ENCODE measurements at places on chromosomes 1 and 21.

GRCh38 chr1:186905561-186905960, 76.8 kb downstream of the PLA2G4A start:
- no peak for DNase-seq

GRCh38 chr1:3772715-3773571, at the start of gene SMIM1:
Gene SMIM1 (plus strand): TSS chr1:3772749. CDS start chr1:3775374, 2,625 bp downstream.
- DNase-seq, result no peak

GRCh38 chr1:69413129-69413528, 154.6 kb upstream of the LRRC7 start:
- DNase-seq, result no peak

GRCh38 chr21:41817228-41817627, 50.4 kb upstream of the RIPK4 start:
- DNase-seq, result peak; percentile 12

GRCh38 chr1:156258859-156259258, 11.0 kb upstream of the PAQR6 start:
- DNase-seq, result no peak

Data from stimulated activated CD4-positive, alpha-beta T cell treated with anti-CD3 and anti-CD28 coated beads, Interleukin-2, amount 100 ng/mL, for 48 hours (primary cell).